Omental fat pad (tissue), 4 donors: ENCODE measurements at places on chromosomes 4 and X.

DNA sequence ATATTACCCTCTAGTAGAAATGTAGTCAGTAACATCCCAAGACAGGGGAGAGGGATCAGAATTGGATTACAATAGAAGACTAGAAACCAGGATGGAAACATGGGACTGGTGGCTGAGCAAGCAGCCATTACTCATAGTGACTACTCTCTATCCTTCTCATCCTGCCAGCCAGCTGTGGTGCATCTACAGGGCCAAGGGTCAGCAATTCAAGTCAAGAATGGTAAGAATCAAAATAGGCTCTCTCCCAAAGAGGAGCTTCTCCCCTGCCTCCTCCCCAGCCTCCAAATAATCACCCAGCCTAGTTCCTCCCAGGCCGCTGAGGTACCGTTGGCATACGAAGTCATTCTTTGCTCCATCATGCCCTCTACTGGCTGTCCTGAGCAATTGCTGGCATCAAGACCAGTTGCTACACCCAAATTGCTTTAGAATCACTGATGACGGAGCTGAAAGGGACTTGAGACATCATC is 19.4 kb downstream of the AWAT2 start:
- no peak for DNase-seq

GRCh38 chr4:185470501-185471195 is 885 bp downstream of the CCDC110 start:
- peak; percentile 38 for DNase-seq

DNA sequence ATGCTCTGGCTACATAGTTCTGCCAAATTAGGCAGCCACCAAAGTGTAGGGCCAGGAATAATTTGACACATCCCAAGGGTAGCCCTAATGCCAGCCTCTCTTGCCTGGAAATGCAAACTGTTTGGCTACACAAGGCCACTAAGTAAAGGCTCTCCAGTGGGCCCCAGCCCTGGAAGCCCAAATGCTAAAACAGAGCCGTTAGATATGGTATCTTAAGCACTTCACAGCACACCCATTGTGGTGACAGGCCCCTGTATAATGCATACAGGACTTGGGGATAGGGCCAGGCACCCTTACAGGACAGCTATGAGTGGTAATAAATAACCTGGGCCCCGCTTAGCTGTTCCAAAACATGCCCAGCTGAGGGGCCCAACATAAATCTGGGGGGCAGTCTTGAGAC is 623.9 kb downstream of the BCOR start:
- DNase-seq = no peak

DNA sequence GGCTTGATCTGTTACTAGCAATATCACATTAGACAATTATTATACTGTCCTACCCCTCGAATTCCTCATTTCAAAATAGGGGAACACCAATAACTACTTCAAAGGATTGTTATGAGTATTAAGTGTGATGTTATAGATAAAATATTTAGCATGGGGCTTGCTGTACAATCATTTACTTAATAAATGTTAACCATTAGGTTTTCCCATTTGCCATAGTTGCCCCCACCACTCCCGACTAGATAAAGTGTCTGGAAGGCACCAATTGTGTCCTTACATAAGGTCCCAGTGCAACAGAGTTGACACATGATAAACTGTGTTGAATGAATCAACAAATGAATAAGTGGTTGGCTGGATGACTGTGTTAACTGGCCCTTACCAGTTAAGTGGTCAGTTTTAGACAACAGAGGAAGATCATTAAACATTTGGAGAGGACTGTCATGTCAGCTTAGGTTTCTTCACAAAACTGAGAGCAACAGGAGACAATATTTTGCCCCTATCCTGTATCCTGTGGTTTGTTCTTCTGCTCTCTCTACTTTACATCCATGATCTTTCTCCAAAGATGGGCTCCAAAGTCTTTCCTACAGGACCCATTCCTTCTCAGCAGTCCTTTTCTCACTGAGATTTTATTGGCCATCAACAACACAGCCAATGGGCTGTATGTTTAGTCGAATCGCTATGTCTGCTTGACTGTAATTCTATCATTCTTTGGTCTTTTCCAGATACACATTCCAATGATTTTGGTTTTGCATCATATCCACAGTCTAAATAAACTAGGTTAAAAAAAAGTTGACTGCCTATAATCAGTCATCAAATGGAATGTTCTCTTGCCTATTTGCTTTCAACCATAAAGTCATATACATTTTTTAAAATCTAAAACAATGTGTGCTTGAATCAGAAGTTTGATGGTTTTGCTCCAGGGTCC is 74.4 kb downstream of the RNF150 start:
- DNase-seq = no peak

GRCh38 chr4:54230484-54231418 is 1.7 kb downstream of the PDGFRA start:
- no peak for DNase-seq

GRCh38 chr4:20512985-20513384 is 187.3 kb upstream of the PACRGL start:
- DNase-seq = no peak

- DNase-seq = no peak
These were observed 50.0 kb upstream of the NDST3 start for GRCh38 chr4:117984366-117984680.

DNA sequence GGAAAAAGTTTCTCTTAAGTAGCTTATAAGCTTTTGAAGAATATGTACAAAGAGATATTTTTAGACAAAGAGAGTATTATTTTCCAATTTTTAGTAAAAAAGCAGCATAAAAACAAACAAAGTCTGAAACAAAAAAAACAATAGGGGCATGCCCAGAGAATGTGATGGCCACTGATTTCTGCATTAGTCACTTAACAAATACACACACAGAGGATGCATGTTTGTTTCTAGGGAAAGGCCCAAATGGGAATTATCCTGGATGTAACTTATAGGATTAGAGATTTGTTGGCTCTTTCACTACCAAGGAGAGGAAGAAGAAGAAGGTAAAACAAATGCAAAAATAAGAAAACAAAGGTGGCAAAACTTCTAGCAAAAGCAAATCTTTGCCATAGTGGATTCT is 95.9 kb upstream of the SCOC start:
- no peak for DNase-seq

DNA sequence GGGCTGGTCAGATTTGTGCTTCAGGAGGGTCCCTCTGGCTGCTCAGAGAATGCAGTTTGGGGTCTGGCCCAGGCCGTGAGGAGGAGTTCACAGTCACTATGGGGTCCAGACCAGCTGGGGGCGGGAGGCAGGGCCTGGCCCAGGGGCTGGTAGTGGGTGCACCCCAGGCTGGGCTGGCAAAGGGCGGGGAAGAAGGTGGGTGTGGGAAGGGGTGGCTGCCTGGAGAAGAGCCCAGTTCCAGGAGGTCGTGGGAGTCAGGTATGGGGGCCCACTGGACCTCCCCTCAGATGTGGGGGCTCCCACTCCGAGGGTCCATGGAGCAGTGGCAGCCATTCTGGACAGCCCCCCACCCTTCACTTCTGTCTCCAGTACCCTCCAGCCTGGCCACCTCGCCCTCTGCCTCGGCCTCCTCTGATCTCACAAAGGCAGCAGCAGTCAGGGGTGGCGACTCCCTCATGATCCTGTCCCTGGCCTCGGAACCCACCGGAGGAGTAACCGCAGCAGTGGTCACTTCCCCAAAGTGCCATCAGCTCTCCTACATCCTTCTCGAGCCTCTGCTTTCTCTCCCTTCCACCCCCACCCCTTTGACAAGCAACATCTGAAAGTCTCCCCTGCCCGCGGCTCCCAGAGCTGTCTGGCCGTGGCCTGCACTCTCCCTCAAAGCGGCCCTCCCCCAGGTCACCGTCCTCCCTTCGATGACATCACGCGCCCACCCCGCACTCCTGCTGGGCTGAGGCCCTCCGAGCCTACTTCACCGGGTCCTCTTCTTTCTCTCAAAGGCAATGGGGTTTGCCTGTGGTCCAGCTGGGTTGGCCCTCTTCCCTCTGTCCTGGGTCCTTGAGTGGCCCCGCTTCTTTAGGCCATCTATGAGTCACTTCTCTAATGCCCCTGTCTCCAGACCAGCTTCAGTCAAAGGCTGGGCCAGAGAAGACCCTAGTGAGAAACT is 1.7 kb upstream of the SLC6A8 start:
- DNase-seq = no peak

- DNase-seq = no peak
These were observed 92.4 kb downstream of the SLITRK2 start for GRCh38 chrX:145910017-145910416.

DNA sequence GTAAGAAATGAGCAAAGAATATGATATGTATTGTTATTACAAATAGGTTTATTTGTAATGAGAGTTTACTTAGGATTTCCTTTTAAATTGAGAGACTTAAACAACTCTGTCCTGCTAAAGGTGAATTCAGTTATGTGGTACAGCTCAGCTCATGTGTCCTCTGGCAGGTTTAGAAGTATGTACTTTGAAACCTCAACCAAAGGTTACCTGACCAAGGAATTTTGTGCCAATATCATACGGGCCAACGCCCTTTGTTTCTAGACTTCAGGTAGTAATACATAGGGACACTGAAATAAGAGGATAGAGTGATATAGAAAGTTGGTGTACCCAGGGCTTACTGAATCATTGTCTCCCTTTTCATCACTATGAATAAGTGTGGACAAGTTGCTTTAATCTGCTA is 25.7 kb downstream of the SLAIN2 start:
- DNase-seq = no peak

GRCh38 chr4:110636171-110636679 is 13.3 kb upstream of the PITX2 start:
- DNase-seq = no peak

- DNase-seq = no peak
These were observed 102.3 kb upstream of the GRIA3 start for GRCh38 chrX:123081776-123082175.

- no peak for DNase-seq
These were observed 16.8 kb downstream of the RASGEF1B start for GRCh38 chr4:81454948-81455347.

GRCh38 chr4:2849267-2850152 is 5.9 kb downstream of the ADD1 start:
- DNase-seq = no peak

GRCh38 chr4:181517491-181517890 is 725.7 kb upstream of the TENM3 start:
- no peak for DNase-seq

DNA sequence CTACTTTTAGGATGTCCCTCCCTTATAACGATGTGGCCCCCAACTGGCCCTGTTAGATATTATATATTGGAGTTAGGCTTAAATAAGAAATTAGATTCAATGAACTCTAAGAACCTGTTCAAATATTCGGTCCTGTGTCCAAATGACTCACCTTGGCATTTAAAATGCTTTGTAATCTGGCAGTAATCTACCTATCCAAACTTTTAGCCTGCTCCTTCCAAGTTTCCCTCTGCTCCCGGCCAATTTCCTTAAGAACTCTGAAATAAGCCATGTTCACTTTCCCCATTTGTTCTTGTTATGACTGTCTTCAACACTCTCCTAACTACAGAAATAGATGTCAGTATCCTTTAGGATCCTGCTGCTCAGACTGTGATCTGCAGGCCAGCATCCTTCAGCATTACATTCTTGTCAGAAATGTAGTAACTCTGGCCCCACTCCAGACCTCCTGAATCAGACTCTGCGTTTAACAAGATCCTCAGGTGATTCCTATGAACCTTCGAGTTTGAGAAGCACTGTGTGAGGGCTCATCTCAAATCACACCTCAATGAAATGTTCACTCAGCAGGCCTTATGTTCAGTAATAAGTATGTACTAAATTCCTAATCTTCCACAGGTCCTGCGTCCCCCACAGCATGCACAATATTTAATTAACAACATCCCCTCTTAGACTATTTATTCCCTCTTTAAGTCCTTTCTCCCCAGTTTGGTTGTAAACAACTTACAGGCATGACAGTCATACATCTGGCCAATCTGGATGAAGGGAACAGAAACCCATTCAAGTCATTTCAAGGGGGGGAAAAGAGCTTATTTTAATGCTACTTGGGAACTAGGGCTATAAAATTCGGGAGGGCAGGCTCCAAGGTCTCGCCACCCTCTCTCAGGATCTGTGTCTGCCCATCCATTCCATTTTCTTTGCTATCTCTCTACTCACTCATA is 3.0 kb downstream of the ATP8A1 start:
- DNase-seq = no peak

- DNase-seq = no peak
These were observed 638.4 kb downstream of the IL1RAPL1 start for GRCh38 chrX:29225670-29226069.

GRCh38 chrX:47501226-47502074 is 18.4 kb upstream of the ZNF41 start:
- no peak for DNase-seq

DNA sequence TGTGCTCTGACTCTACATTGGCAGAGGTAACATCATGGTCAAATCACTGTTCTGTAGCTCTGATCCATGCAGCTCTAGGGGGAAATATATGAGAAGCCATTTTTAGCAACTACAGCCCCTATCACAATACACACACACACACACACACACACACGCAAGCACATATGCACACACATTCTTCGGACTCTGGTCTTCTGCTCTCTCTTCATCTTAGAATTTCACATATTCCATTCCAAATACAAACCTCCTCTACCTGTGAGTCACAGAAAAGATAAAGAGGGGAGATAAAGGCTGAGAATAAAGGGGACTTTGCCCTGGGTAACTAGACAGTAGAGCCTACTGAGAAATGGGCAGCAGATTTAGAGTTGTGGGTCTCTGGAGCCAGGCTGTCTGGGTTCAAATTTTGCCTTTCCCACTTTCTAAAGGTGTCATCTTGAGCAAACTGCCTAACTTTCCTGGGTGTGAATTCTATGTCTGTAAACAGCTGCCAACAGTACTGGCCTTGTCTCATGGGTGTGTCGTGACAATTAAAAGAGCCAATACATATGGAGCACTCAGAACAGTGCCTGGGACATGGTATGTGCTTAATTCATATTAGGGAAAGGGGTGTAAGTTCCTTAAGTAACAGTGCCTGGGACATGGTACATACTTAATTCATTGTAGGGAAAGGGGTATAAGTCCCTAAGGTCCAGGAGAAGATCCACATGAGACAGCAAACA is 11.6 kb upstream of the RASL11B start:
- no peak for DNase-seq

GRCh38 chrX:20284992-20285391 is 18.3 kb upstream of the RPS6KA3 start:
- no peak for DNase-seq

- no peak for DNase-seq
These were observed 68.6 kb downstream of the NHS start for GRCh38 chrX:17443556-17443955.

- no peak for DNase-seq
These were observed 752 bp downstream of the SEPTIN11 start for GRCh38 chr4:76950052-76950955.

DNA sequence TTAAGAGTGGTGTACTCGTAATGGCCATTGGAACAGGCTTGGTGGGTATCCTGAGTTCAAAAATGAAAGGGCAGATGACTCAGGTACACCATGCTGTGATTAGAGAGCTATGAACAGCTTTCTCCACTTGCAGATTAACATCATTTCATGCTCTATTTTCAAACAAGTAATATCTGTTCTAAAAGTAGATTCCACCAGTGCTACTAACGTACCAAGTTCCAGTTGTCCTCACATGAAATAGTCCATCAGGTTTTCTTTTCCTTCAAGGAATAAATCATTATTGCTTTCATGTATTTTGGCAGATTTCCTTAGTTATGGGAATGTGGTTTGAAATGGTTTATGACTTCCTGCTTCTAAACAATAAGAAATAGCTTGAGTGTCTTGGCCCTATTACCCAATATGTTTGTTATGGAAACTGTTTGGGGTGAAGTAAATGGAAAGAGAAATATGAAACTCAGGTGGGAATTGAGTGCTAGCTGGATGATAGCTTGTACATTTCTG is 49.9 kb downstream of the PCDH7 start:
- DNase-seq = no peak

GRCh38 chr4:77220828-77221613 is 64.0 kb downstream of the CCNG2 start:
- DNase-seq = no peak

- no peak for DNase-seq
These were observed 54.4 kb downstream of the PALLD start for GRCh38 chr4:168551211-168551610.
